ENCODE measurements at places on chromosomes 12 and 14.

DNA sequence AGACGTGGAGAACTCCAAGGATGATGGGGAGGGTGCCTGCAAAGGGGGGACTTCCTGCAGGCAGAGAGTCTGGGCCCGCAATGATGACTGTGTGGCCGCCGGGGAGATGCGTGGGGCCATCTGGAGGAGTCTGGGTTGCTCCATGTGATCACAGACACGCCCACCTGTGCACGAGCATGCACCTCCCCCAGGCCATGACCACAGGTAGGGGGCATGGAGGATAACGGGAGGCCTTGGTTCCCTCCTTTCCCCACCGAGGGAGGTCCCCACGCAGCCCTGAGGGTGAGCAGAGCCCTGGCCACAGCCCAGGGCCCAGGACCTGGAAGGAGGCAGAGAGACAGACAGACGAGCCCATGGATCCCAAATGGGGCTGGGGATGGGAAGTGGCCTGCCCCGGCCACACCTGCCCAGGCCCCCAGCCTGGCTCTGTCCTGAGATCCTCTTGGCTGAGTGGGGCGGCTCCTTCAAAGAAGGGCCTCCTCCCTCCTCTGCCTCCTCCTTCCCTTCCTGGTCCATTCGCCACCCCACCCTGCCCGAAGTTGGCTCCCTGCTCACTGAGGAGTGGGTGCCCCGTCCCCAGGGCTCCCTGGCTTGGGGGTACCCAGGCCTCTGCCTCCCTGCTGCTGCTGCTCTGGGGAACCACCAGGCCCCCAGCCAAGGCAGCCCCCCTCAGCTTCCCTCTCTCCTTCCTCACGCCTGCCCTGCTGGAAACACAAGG is 138.2 kb downstream of the CALM1 start:
- no peak for DNase-seq

GRCh38 chr14:62304257-62304656 is 542.0 kb downstream of the SNAPC1 start:
- no peak for DNase-seq

GRCh38 chr14:21634840-21635239 is at the start of gene OR10G2:
Gene OR10G2, minus strand, starts transcription at chr14:21634940. Its CDS starts 98 bp downstream, at chr14:21634842.
- DNase-seq = no peak

DNA sequence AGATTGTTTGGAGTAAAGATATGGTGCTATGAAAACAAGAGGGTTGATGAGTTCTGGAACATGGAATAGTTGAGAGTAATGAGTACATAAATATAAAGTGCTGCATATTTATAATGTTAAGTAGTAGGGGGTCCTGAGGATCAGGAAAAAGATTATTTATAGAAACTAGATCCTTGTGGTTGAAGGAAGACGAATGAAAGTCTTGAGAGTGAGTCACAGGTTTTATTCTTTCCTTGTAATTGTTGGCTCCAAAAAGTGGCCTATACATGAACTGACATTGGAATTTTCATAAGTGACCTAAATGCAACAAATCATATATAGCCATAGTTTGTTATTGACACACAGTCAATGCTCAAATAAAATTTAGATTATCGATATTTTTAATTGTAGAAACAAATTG is 440.4 kb upstream of the PRICKLE1 start:
- no peak for DNase-seq

DNA sequence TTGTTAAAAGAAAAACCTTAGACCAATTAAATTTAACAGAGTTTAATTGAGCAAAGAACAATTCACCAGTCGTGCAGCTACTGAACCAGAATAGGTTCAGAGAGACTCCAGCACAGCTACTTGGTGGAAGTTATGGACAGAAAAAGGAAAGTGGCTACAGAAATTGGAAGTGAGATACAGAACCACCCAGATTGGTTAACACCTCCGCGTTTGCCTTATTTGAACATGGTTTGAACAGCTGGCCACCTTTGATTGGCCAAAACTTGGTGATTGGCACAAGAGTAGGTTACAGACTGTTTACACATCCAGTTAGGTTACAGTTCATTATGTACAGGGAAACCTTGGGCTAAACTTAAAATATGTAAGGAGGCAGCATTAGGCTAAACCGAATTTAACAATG is 54.9 kb downstream of the SRGAP1 start:
- DNase-seq = no peak

GRCh38 chr12:111160350-111161241 is 208.3 kb downstream of the PHETA1 start:
- DNase-seq = no peak

DNA sequence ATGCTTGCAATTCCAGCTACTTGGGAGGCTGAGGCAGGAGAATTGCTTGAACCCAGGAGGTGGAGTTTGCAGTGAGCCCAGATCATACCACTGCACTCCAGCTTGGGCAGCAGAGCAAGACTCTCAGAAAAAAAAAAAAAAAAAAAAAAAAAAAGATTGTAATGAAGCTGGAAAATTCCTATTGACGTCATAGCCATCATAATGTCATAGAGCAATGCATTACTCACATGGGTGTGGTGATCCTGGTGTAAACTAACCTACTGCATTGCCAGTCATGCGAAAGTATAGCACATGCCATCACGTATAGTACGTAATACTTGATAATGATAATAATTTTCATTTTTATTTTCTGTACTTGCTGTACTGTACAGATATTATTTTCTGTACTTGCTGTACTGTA is 42.7 kb upstream of the NID2 start:
- no peak for DNase-seq

- DNase-seq = peak; percentile 37
These were observed 38.6 kb downstream of the MGST1 start for GRCh38 chr12:16385782-16386646.
